ENCODE measurements at places on chromosomes 2 and 18.

DNA sequence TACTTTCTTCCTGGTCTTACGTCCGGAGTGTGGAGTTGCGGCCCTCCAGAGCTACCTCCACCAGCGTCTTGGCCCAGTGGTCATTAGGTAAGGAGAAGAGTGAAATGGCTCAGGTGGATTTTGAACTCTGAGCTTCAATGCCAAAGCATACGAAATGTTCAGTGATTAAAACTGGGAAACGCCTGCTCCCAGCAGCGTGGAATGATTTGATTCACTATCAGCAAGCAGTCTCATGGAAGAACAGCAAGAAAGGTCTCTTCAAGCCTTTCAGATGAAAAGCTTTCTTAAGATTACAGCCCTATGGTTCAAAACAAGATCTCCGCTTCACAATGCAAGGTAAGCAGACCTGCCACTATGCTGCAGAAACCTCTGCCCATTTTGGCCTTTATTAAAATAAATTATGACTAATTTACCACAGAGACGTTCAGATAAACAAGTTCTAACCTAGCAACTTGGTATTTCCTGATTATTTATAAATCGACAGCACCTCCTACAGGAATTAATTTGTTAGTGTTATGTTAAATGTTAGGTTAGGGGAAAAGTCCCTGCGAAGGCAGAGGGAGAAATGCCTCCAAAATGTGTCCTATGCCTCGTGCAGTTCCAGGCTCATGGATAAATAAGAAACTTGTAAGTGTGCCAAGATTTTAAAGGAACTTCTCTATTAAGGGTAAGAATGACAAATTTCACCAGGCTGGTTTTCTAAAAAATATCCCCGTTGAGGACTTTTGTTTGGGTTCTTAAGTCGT lies 10.1 kb downstream of the SP9 start:
- DNase-seq, result no peak

- DNase-seq, result no peak
Observed at GRCh38 chr2:67214585-67215185, 182.4 kb upstream of the ETAA1 start.

DNA sequence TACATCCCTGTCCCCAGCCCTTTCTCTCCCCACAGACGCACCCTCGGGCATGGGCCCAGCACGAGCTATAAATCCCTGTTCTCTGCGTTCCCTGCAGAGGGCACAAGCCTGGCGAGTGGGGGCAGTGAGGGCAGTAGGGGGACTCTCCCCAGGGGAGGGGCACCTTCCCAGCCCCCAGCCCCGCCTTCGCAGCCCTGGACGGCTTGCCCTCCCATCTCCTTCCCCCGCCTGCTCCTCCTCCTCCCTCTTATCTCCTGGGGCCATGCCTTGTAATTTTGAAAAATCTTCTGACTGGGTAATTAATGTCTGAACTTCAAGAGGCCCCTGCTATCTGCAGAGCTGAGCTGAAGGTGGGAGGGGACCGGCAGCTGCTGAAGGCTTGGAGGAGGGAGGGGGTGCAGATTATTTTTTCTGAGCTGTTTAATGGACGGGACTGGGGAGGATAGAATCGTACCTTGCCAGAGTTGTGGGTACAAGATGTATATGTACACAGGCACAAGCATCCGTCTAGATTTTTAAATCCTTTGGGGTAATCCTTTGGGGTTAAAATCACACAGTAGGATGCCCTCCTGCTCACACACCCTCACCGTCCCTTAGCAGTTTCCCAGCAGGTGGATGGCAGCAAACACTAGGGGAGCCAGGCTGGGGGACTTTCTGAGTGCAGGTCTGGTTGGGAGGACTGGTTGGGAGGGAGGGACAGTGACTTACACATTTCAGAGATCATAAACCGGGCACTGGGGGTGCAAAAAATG lies 121.9 kb downstream of the SMAD7 start:
- no peak for DNase-seq

DNA sequence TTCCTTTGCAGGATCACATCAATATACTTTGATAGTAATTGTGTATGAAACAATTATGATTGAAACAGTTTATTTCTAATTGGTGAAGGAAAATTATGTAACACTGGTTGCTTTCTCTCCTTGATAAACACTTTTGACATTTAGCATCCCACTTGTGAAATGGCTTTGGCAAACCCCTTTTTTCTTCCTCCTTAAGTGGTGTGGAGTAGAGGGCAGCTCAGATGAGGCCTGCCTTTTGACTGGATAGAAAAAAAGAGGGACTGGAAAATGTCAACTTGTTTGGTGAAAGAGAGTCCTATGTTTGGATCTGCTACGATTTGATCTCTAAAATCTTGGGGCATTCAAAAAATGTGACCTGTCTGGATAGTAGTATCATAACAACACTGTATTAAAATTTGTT lies 318.3 kb downstream of the MEIS1 start:
- no peak for DNase-seq

- no peak for DNase-seq
Observed at GRCh38 chr2:208065476-208065875, 40.1 kb upstream of the PLEKHM3 start.

GRCh38 chr2:86336675-86337243 lies 667 bp downstream of the REEP1 start:
- no peak for DNase-seq

- no peak for DNase-seq
Observed at GRCh38 chr2:240136671-240137292, 677 bp upstream of the COPS9 start.

DNA sequence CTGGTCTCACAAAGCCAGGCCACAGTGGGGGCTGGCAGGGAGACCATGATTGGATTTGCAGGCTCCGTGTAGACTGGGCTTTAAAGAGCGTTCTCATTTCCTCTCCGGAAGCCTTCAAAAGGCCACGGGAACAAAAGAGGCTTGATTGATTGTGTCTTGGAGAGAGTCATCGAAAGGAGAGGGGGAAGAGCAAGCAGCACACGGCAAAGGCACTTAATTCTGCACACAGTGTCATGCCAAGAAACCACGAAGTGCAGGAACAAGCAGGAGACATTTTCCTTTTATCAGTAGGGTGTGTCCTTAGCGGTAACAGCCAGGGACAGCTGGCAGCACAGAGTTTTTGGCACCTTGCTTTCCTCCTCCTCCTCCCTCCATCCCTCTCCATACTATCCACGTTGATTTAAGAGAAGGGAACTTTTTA lies 47.7 kb downstream of the GLI2 start:
- no peak for DNase-seq

DNA sequence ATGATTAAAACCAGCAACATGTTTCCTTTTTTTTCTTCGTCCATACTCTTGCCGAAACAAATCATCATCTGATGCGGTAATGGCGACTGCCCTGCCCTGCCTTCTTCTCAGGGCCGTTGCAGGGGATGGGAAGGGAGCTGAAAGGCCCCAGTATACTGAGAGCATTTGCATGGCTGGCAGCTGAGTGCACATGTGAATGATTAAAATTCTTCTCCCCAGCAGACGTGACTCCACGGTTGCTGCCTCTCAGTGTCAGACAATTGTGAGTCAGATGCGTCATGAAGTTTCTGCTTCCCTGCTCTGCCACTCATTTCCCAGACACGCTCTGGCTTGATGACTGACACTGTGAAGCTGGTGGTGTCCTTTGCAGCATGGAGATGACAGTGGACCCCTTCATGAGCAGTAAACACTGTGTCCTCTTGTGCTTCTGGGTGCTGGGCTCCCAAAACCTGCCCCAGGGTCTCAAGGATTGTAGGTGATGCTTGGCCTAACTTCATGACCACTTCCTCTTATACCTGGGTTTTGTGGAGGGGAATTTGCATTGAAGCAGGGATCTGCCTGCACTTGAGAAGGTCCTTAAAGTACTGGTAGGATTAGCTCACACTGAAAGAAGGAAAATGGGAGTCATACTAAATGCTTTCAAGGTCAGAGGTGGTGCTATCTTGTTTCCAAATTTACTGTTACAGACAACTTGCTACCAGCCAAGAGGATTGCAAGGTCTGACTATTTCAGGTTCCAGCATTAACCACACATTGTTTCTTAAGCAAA lies 222.5 kb upstream of the COPS8 start:
- DNase-seq, result no peak

DNA sequence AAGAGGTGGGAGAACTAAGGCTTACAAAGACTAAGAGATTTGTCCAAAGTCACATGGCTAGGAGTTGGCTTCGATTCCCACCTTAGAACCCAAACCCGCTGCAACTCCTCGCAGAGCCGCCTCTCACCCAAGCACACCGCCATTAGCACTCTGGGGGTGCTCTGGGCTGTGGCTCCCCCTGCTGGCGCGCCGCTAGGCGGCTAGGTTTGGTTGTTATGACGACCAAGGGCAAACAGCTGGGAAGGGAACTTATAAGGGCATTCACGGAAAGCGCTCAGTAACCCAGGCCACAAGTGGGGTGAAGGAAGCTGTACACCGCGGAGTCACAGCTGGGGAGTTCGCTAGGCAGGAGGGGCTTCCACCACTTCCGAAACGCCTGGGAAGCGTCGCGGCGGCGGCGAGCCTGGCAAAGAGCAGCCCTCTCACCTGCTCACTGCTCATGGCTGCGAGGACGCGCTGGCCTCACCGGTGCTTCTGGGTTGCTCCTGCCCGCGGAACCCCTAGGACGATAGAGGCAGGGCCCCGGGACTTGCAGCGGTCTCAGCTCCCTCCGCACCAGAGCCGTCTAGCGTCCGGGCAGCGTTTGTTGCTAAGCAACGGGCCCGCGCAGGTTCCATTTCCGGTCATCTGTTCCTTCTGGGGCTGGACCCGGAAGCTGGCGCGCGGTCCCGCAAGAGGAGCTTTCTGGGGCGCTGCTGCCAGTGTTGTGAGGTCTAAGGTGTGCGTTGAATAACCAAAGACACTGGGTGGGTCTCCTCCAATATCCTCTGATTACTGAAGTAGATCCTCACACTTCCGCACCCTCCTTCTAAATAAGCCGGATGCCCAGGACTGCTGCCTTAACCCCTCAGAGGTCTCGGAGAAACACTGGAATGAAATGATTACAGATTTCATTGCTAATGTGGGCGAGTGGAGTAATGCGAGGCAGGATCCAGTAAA lies at the start of gene DNAH7:
Gene DNAH7 (minus strand): TSS at position 567 of the 939 bp plus-strand sequence. CDS start 126 bp downstream, at position 441.
- DNase-seq, result peak; percentile 78

All from left renal pelvis (tissue), 4 donors.